Cardiac fibroblast (primary cell): ENCODE measurements at places on chromosomes 5 and 9.

GRCh38 chr9:107856633-107857032 lies 367.1 kb upstream of the KLF4 start:
- DNase-seq = no peak

DNA sequence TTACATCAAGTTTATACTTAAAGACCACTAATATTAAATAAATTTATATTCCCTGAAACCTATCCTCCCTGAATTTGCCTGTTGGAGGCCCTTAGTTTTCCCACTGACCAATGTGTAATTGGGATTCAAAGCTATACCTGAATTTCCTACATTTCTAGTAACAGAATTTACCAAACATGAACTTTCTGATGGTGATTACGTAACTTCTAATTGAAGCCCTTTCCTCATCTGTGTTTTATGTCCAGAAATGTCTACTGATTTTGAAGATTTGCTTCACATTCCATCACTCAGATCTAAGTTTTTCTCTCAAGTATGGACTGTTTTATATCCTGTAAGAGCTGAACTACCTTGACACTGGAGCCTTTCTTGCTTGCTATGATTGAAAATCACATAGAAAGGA lies 12.8 kb downstream of the ZFP62 start:
- no peak for DNase-seq

DNA sequence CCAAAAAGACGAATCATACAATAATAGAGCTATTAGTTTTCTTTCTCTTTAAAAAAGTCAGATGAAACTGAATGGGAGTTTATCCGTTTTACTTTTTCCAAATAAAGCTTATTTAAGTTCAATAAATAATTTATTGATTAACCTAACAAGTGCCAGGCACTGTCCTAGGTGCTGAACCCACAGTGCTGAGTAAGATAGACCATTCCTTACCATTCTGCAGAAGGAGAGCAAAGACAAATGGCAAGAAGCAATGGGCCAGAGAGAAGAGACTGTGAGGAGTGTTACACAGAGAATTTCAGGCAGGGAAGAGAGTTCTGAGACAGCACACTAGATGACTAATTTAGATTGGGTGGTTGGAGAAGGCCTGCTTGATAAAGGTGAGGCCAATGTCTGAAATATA lies 127.2 kb downstream of the AUH start:
- peak; percentile 7 for DNase-seq

- no peak for DNase-seq
Measured at GRCh38 chr5:159943326-159943725, 27.0 kb downstream of the ADRA1B start.

GRCh38 chr5:28402590-28403301 lies 1364.4 kb upstream of the CDH9 start:
- no peak for DNase-seq

DNA sequence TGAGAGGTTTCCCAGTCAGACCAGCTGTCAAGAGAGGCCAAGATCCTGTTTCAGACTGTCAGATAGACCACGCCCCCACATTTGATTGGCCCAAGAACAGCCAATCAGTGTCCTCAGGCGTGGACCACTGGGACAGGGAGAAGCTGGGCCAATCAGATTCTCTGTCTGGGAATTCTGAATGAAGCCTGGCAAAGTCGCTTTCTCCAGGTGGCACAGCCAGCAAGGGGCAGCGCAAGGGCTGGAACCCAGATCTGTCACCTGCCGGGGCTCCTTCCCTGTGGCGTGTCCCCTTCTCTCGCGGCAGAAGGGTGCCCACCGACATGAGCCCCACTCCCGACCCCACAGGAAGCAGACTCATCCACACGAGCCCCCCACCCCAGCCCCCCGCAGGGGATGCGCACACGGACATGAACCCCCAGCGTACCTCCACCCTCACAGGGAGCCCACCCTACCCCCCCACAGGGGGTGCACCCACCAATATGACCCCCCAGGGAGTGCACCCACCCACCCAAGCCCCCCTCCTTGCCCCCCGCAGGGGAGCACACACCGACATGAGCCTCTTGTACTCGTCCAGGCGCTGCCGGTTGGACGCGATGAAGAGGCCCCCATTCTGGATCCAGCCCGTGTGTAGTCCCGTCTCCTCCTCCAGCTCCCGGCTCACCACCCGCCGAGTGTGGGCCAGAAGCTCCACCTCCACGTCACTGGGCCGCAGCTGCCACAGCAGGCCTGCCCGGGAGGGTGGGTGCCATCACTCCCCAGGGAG lies 6.1 kb downstream of the SARDH start:
- DNase-seq = peak; percentile 57

DNA sequence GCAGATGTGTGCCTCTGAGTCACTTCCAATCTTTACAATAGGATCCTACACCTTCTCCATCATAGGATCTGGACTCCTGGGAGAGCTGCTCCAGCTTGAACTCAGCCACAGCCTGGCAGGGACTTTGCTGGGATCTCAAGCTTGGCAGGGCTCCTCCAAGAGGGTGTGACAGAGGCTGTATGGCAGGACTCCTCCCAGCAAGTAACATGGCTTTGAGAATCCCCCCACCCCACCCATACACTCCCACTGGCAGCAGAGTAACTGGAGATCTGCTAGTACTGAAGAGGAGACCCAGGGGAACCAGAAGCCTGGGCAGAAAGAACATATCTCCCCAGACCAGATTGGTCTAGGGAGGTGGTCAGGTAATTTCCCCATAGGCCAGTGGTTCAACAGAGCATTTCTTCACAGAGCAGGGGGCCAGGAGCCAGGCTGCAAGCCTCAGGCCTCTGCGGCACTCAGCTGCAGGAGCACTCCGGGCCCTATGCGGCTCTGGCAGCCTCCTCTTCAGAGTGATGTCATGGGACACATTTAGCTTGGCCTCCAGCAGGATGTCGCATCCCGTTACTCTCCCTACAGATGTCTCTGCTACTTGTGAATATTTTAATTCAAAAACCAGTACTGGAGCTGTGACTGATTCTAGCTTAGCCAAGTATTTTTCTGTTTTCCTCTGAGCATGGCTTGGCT lies 1.7 kb upstream of the ACSL6 start:
- DNase-seq = no peak

DNA sequence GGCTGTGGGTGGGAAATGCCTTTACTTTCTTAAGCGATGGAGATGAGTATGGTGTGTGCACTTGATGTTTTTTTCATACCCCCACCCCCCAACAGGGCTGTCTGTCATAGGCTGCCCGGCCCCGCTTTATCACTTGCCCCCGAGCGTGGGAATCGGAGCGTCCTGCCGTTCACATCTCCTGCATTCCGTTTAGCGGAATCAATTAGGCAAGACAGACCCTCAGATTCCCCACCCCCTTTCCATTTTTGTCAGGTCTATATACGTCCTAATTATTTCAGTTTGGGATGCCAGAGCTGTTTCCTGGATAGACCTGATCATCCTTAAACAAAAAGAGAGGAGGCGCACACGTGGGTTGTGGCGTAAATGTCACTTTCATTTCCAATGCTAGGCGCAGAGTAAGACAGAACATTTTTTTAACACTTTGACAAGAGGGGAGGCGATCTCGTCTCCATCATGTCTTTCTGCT lies 217.2 kb downstream of the MEF2C start:
- DNase-seq = no peak

GRCh38 chr9:124513376-124513994 lies 6.3 kb upstream of the NR5A1 start:
- no peak for DNase-seq

DNA sequence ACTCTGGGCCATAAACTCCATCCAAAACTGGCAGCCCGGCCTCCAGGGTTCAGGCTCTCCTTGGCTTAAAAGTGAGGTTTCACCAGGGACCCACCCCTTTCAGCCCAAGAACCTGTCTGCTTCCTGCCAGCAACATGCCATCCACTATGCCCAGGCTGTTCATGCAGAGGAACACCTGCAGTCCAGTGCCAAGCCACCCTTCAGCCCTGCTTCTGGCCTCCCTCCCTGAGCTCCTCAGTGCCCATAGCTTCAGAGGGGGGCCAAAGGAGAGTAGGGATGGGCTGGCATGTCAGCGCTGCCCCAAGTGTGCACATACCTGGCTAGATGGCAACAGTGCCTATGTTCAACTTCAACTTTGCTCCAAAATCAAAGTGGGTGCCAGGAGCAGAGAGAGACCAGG lies 166.9 kb upstream of the MRPS30 start:
- no peak for DNase-seq

DNA sequence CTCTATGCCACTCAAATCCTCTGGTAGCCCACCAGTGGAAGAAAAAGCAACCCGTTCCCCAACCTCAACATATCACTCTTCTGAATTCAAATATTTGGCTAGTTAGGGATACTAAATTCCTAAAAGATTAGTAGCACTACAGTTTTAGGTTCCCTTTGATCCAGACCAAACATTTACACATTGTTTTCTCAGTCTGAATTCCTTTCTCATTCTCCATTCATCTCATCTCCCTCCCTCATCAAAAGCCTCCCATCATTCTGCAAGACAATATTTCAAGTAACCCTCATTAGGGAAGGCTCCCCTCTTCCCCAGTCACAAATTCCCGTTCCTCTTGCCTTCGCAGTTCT lies 26.3 kb downstream of the ADAM19 start:
- no peak for DNase-seq

- DNase-seq = no peak
Measured at GRCh38 chr5:2737273-2738155, 14.0 kb downstream of the IRX2 start.

DNA sequence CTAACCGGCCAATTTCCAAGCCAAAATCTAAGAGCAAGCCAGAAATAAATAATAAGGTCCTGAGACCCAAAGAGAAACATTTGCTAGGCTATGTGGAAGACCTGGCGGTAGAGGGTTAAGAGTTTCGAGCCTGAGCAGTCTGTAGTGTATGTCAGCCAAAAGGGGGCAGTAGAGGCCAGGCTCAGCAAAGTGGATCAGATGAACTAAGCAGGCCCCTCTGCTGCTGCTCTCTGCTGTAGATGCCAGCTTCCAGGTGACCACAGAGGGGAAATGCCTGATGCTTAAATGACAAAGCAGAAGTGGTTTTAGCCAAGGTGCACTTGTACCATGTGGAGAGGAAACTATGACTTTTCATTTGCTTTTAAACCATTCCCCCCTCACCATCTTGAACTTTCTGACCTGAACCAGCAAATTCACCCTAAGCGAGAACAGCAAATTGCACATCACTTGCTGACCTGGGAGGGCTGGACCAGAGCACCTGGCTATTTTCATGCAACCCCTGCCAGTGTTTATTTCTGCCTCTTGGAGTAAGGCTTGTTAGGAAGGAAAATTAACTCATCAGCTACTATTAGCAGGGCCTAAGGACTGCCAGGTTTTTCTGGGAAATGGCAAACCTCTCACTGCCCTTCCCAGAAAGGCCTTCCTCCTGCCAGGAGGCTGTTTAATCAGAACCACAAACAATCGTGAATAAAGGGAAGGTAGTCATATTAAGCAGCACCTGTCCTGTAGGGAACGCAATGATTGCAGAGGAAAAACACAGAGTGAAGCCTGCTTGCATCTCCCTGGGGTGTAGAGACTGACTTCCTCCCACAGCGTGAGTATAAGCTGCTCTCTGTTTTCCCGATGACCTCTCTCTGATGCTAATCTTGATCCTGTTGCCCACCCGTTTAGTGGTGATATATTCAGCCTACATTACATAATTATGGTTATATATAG lies 818.2 kb downstream of the TLR4 start:
- DNase-seq = peak; percentile 38

DNA sequence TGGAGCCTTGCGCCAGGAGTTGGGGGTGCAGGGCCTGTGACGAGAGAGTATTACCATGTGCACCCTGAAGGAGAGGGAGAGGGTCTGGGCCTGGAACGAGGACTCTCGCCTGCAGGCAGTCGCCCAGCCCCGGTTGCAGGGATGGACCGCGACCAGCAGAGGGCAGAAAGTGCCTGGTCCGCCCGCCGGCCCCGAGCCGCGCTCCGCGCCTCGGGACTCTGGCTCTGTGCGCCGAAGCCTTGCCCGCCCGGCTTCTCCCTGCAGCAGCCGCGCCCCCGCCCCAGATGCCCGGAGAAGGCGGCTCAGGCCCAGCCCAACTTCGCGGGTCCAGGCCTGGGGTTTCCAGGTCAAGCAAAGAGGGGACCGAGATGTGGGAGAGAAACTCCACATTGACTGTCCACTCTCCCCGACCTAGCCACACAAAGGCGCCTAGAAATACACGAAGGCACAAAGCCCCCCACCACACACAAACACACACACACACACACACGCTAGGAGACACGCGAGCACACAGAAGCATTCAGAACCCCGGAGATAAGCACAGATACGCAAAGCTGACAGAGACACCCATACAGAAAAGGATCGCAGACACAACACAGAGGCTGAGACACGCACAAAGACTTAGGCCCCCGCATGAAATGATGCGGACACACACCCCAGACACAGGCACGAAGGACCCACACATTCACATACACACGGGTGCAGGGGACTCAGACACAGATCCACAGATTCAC lies 2.0 kb upstream of the LMX1B start:
- peak; percentile 61 for DNase-seq

DNA sequence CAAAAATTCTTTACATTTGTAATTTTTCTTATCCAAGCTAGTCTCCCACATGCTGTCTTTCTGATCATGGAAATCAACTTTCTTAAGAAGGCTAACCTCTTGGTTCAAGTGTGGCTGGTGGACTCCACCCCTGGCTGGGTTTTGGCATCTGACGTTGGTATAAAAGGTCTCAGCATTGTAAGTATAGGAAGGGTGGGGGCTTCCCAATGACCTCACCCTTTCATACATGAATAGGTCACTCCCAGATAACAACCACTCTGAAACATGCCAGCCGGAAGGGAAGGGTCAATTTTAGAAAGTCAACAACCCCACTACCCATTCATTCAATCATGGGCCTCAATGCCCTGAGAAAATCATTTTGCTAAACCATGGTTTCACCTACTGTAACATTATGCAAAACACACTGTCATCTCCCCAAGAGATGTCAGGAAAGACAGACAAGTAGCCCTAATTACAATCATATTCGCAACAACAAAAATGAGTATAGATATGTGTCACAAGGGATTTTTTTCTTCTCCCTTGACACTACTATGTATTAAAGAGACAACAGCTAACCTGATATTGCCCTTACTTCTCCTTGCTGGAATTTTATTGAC lies 31.9 kb upstream of the PCSK5 start:
- DNase-seq = no peak

DNA sequence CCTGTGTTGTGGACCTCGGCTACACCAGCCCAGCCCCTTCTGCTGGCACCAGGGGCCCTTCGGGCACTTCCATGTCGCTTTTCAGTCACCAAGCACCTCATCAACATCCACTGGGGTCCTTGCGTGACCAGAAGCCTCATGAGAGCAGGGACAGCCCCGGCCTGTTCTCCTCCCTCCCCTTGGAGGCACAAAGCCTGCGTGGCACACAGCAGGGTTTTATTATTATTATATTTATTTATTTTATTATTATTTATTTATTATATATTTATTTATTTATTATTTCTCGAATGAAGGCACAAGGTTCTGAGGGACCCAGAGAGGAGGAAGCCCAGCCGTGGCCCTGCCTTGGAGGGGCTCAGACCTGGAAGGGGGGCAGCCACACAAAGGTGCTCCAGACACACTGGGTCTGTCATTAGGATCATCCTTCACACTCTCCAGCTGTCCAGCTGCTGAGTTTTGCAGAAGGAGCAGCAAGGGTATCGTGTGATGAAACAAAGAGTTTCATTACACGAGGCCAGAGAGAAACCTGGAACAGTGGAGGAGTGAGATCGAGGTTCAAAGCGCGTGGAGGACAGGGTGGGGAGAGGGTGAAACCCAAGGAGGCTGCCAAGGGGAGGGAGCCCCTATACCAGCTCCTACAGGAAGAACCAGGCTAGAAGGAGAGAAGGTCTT lies 5.2 kb downstream of the VAV2 start:
- DNase-seq = no peak
